ENCODE measurements at places on chromosomes 7 and 10.

GRCh38 chr7:117045927-117046710 is 92.8 kb downstream of the ST7 start:
- DNase-seq = no peak

- DNase-seq = no peak
Measured at GRCh38 chr7:27955596-27955995, 215.6 kb downstream of the TAX1BP1 start.

- DNase-seq = no peak
Measured at GRCh38 chr10:112950714-112951358, 789 bp downstream of the TCF7L2 start.

DNA sequence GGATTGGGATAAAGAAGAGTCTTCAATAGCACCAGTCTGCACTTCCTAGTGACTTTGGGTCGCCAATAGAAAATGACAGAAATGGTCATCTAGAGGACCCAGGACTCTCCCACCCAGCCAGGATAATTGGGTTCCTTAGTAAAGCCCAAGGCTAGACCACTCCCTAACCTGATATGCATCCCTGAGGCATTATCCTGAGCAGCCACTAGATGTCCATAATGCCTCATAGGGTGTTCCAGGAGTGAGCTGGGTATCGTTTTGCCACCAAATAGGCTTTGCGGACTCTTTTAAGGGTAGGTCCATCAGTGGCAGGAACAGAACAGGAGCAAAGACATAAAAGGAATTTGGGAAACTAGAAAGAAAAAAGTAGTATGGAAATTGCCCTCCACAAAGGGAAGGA is 4.5 kb upstream of the LRRC4 start:
- DNase-seq = no peak

- no peak for DNase-seq
Measured at GRCh38 chr10:78401624-78402367, 368.1 kb downstream of the RPS24 start.

GRCh38 chr10:45008524-45009161 is 7.9 kb downstream of the ZNF22 start:
- DNase-seq = peak; percentile 74

GRCh38 chr7:13743226-13743625 is 246.2 kb downstream of the ETV1 start:
- no peak for DNase-seq

DNA sequence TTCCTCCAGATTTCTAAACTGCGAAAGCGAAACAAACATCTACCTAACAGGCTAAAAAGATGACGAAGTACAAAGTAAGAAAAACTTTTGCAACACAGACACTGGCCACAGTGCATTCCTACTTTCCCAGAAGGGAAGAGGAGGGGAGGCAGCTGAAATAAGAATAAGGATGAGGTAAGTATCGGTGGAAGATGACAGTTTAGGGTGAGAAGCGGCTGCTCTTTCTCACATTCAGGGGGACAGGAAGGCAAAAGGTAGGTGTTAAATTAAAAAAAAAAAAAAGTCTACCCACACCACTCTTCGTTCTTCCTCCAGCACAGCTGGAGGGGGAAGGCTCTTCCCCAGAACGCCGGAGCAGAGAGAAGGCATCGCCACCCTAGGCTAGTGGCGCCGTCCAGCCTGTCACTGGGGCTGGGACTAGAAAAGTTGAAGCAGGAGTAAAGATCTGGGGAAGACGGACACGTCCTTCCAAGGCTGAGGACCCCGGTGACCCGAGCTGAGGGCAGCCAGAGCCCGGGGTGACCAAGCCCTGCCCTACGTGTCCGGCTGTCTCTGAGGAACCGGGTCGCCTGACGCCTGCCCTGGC is 846 bp downstream of the DNAJC1 start:
- DNase-seq = peak; percentile 30

DNA sequence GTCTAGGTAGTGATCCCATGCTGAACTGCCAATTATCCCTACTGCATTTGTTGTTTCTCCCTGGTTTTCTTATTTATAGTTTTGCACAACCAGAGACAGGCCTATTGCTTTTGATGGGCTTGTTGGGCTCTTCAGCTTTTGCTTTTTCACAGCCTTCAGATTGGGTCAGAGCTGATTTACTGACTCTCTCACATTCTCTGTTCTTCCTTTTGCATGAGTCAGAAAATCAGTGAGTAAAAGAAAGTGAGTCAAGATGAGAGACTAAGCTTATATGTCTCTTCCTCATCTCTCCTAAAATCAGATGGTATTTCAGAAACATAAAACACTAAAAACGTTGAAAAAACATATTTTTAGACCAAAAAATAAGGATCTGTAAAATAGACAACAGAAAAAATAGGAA is 1135.4 kb downstream of the XPNPEP1 start:
- no peak for DNase-seq

DNA sequence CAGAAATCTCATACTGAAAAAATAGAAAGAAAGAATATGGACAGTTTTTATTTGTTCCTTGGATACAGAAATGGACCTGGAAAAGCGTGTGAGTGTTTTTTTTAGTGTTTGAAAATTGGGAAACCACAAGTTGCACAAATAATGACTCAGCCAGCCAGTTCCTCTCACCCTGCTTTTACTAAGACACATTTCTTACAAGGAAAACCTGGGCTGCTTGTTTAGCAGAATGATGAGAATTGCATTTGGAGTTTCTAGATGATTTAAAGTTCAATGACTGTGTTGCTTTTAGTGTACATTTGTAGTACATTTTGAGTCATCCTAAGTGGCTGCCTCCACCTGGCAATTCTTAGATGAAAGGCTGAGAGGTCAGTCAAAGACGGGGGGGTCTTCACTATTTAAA is 218.7 kb downstream of the ABCA13 start:
- no peak for DNase-seq

DNA sequence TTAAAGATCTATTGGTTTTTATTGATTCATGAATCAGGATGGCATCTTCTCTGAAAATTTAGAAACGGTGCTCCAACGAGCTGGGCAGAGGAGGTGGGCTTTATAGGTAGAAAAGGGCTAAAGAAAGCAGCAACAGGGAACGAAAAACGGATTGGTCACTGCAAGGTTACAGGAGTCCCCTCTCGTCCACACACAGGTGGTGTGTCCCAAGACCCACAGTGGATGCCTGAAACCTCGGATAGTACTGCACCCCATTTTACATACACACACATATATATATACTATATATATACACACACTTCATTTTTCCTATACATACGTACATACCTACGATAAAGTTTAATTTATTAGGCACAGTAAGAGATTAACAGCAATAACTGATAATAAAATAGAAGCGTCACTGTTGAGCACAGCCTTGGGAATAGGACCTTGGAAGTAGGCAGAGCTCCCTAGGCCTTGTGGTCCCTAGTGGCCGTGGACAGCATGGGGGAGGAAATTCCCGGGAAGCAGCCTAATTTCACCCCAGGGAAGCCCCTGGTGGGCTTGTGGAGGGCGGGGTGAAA is 737 bp upstream of the NUB1 start:
- DNase-seq = no peak

DNA sequence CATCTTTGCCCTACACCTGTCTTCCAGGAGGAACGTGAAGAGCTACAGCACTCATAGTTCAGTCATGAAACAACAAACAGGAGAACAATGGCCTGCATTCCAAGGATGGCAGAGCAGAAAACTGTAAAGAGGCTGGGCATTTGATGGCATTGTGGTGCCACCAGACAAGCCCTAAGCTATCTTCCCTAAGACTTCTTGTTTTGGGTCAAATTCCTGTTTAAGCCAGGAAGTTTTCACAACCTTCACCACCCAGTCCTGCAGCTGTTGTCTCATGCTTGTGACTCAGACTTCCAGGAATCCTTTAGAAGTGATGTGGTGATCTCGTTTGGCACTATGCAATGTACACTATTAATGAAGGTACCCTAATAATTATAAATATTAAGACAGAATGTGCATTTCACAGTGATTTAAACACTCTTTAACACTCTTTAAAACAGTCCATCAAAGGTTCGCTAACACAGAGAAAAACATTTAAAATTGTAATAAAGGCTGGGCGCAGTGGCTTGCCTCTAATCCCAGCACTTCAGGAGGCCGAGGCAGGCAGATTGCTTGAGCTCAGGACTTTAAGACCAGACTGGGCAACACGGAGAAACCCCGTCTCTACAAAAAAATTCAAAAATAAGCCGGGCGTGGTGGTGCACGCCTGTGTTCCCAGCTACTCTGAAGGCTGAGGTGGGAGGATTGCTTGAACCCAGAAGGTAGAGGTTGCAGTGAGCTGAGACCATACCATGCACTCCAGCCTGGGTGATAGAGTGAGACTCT is 2.7 kb upstream of the HERPUD2 start:
- no peak for DNase-seq

DNA sequence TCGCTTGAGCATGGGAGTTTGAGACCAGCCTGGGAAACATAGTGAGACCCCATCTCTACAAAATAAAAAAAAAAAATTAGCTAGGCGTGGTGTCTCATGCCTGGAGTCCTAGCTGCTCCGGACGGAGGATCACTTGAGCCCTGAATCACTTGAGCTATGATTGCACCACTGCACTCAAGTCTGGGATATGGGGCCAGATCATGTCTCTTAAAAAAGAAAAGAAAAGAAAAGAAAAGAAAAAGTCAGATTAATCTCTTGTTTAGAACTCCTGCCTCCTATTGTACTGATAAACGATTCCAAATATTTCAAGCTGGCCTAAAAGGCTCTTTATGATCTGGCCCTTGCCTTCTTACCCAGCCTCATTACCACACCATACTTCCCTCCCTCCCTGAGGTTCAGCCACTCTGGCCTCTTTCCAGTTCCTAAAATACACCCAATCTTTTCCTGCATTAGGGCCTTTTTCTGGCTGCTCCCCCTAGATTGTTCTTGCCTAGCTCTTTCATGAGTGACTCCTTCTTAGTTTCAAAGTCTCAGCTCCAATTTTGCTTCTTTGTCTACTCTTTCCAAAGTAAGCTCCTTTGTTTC is 41.7 kb downstream of the VCL start:
- no peak for DNase-seq

- DNase-seq = no peak
Measured at GRCh38 chr10:85888004-85888403, 478.6 kb downstream of the GRID1 start.

- no peak for DNase-seq
Measured at GRCh38 chr10:49396666-49396999, 744 bp upstream of the DRGX start.

DNA sequence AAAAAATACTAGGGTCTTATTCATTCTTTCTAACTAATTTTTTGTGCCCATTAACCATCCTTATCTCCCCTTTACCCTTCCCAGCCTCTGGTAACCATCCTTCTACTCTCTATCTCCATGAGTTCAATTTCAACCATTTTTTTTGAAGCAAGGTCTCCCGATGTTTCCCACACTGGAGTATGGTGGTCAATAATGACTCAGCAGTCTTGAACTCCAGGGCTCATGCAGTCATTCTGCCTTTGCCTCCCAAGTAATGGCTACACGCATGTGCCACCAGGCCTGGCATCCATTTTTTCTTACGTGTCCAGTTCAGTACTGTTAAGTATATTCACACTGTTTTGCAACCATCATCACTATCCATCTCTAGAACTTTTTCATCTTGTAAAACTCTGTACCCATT is 60.4 kb downstream of the CYTH3 start:
- DNase-seq = no peak

DNA sequence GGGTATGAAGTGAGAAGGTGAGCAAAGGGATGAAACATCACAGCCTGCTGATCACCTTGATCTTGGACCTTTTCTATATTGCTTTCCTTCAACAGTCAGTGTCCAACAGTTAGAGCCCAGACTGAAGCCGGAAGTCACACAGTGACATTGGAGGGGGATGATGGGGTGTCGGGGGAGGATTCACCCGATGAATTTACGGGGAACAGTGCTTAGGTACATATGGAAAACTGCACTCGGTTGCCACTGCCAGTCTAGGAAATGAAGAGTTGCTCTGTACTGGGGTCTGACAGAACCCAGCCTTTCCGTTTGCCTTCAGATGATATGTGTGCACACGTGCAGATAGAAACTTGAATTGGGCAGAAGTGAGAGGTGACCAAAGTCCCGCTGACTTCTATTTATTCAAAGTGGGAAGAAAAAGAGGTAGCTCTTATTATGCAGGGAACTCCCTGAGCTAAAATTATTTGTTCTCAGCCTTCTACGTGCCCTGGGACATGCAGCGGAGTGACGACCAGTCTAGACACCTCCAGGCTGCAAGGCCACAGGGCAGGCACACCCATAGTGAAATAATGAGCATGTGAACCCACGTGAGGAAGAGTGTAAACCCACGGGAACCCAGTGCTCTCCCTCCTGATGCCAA is 107.2 kb upstream of the INHBA start:
- no peak for DNase-seq

DNA sequence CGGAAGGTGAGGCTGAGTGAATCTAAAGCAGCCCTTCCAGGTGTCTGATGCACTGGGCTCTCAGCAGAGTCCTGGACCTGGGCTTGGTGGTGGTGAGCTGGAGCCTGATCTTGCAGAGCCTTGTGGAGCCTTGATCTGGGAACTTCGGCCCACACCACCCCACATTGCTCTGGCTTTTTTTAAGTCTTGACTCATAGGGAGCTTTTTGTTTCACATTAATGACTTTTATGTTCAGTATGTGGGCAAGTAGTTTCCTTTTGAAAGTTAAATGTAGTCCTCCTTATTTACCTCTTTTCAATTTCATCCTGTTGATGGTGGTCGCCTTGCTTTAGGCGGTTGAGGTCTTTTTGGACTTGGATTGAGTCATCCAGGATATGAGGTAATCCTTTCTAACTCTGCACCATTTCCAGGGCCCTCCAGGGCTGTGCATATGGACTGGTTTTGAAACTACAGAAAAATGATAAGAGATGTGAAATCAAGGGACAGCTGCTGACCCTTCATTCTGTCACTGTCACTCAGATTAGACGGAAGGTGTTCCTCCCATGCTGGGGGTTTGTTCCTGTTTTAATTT is 2.9 kb upstream of the NRAP start:
- no peak for DNase-seq

DNA sequence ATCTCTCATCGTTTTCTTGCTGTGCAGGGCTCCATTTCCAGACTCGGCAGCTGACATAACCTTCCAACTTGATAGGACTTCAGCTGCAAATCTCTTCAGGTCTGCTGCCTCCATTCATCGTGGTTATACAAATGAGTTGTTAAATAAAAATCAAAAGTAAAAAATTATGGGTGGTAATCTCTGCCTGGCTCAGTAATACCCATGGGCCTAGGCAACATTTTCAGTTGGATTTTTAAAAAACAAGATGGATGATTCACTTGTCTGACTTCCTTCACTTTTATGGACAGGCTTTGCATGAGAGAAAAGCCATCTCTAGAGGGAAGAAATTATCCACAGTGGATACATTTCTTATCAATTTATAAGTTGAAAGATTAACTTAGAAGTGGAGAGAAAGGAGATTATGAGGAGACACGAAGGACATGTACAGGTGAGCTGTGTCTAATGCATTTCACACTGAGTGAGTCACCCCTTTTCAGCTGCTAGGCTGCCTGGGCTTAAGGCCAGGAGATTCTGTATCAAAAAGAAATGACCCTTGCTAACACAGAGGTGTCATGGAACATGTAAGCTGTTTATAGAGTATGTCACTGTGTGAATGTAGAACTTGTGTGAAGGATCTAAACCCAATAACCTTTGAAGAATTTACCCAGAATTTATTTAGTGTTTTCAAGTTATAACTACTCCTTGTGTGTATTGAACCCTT is 495.1 kb downstream of the AUTS2 start:
- DNase-seq = no peak
